Activated T-helper 9 cell treated with anti-CD3 and anti-CD28 coated beads, Interleukin-2, amount 50 U/mL, for 16 hours (primary cell): ENCODE measurements at places on chromosomes 6 and 20.

- no peak for DNase-seq
Observed at GRCh38 chr6:154257067-154257466, 99.5 kb downstream of the IPCEF1 start.

DNA sequence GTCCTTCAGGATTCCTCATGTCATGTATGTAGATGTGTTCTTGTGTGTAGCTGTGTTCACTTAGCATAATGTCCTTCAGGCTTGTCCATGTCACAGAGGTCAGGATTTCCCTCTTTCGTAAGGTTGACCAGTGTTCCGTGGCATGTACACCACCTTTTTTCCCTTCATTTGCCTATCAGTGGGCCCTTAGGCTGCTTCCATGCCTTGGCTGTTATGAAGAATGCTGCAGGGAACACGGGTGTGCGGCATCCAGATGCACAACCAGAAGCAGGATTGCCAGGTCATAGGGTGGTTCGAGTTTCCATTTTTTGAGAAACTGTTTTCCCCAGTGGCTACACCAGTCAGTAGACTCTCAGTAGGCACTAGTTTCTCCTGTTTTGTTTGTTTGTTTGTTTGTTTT, 29.2 kb downstream of the SYNDIG1 start:
- no peak for DNase-seq

DNA sequence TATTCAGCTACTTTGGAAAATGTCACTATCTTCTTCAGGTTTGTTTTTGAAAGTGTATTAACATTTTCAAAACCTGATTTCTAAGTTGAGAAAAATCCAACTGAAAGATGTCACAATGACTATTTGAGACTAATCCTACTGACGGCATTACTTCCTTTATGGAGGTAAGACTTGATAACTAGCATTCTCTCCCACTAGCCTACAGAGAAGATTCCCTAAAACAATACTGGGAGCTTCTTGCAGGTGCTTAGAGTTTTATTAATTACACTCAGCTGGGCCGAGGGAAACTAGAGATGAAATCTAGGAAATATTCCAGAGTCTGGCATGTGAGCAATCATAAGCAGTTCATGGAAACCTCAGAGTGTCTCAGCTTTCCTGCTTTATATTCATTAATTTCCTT, 114.0 kb downstream of the LCA5 start:
- no peak for DNase-seq

DNA sequence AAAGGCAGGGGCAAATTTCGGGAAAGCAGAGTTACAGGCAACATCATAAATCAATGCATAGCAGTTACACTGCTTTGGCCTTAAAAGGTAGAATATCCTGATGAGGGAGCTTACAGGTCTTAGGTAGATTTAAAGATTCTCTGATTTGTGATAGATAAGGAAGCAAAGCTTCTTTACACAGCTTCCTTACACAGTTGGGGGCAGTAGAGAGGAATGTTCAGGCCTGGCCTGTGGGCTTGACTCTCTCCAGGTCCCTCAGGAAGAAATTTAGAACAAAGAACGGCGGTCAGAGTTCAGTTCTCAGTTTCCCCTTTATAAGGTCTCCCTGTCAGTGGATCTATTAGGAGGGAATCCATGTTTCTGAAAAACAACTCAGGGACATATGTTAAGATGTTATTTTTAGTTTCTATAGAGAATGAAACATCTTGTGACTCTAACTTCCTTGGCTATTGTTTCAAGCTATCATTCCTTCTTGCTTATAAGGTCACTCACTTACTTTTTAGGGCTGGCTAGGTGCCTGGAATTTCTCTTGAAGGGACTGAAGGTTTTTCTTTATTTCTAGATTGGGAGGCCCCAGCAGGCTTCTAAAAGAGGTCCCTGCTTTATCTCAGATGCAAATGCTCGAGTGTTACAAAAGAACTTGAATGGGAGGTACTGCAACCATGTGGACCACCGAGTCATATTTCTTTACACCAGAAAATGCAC, 11.8 kb downstream of the HLA-B start:
- no peak for DNase-seq

DNA sequence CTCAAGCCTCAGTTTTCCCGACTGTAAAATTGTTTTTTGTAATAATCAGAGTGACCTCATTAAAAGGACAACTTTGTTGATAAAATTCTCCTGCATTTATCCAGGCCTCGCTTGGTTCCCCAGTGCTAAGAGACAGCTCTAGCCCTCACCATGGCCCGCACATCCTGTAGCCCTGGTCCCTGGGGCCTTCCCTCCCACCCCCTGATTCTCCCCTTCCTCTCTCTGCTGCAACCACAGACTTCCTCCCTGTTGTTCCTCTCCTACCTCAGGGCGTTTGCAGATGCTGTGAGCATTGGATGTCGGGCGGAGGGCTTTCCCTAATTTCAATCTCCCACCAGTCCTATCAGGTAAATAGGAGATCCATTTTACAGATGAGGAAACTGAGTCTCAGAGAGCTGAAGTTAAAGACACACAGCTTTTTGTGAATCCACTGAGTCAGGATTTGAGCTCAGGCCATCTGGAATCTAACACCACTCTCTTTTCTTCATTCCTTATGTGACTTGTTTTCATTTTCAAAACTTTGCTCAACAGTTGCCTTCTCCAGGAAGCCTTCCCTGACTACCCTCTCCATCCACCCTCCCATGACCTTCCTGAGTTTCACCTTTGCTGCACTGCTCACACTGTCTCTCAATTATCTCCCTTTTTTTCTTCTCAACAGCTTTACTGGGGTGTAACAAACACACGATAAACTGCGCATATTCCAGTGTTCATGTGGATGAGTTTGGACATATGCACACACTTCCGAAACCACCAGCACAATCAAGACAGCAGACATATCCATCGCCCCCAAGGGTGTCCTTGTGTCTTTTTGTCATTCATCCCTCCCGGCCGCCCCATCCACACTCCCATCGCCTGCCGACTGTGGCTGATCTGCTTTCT, 107.1 kb downstream of the CEBPB start:
- DNase-seq, result no peak

- no peak for DNase-seq
Observed at GRCh38 chr6:105607636-105608621, 205.0 kb upstream of the PREP start.

DNA sequence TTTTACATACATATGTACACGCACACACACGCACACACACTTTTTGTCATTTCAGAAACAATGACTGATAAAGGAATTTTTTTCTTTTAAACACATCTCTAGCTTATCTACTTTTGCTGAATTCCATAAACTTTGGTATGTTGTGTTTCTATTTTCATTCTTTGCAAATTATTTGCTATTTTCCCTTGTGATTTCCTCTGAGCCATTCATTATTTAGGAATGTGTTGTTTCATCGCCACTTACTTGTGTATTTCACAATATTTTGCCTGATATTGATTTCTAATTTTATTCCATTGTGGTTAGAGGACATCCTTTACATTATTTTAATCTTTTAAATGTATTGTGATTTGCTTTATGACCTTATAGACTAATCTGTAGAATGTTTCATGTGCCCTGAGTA, 23.6 kb upstream of the OR2J2 start:
- DNase-seq, result no peak

GRCh38 chr6:167506443-167507301, 181.8 kb downstream of the TTLL2 start:
- no peak for DNase-seq

- no peak for DNase-seq
Observed at GRCh38 chr6:44742828-44743372, 355.4 kb downstream of the CDC5L start.

GRCh38 chr20:60137657-60138245, 179.5 kb downstream of the CDH26 start:
- no peak for DNase-seq

DNA sequence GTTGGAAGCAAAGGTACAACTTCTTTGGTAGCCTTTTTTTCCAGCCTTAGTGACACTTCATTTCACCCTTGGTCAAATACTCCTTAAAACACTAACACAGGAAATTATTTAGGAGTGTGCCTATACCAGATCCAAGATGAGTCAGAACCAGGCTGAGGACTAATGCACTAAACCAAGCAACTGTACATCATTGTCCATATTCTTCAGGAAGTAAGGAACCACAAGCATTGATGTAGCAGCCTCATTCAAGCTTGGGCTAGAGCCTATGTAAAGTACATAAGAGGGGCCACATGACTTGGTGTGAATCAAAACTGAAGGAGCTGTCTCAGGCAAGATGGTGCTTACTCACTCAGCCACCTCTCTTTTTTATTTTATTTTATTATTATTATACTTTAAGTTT, 20.7 kb upstream of the ADGB start:
- DNase-seq, result no peak

DNA sequence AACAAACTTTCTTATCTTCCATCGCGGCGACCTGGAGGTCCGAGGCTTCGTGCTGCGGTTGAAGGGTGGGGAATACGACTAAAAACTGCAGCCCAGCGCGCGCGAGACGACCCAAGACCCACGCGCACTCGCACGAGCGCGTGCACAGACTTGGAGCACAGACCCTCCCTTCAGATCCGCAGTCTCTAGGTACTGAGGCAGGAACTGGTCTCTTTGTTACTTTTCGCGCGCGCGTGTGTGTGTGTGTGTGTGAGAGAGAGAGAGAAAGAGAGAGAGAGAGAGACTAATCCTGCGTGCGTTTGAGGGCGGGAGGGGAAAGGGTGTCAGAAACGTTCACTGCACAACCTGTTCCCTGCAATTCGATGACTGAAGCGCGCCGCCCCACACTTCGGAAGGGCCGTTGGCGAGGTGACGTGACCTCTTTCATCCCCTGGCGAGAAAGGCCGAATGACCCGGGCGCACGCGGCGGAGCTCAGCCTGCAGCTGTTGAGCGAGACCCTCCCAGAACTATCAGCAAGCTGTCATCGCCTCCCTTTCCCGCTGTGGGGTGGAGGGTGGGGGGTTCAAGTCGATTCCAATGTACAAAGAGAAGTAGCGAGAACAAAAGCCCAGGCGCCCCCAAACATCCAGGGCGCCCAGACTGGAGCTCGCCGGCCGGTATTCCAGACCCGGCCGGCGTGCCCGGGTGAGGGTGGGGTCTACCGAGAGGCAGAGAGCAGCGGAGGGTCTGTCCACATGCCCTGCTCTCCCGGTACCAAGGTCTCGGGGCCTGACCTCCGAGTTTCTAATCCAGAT, 1.5 kb upstream of the TUBB2B start:
- no peak for DNase-seq

- no peak for DNase-seq
Observed at GRCh38 chr20:50251992-50252511, 61.4 kb downstream of the CEBPB start.

DNA sequence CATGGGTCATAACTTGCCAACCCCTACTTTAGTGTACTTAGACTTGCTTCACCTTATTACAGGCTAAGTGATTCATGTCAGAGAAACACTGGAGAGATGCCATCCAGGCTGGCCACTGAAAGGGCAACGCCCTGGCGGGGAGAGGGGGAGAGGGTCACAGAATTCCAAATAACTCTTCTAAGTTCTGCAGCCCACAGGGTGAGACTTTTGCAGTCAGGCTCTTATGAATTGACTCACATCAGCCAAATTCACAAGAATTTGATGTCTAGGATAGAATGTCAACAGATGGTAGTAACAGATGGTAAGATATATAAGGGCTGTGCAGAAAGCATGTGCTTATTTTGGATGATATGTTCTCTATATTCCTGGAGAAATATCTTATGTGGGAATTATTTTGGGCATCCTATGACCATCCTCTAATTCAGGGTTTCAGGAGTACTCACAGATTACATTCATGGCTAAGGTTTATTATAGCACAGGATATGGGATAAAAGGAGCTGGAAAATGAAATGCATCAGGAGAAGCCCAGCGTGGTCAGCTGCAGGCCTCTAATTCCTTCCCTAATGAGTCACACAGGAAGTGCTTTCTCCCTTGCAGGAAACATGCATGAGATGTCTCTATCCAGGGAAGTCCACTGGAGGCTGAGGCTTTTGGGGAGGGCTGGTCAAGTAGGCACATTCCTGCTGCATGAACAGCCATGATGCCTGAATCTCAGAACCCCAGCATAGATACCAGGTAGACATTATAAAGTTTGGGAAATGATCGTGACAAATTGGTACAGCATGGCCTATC, 58.7 kb upstream of the RIN2 start:
- no peak for DNase-seq

GRCh38 chr6:15076565-15076964, 169.3 kb upstream of the JARID2 start:
- no peak for DNase-seq

DNA sequence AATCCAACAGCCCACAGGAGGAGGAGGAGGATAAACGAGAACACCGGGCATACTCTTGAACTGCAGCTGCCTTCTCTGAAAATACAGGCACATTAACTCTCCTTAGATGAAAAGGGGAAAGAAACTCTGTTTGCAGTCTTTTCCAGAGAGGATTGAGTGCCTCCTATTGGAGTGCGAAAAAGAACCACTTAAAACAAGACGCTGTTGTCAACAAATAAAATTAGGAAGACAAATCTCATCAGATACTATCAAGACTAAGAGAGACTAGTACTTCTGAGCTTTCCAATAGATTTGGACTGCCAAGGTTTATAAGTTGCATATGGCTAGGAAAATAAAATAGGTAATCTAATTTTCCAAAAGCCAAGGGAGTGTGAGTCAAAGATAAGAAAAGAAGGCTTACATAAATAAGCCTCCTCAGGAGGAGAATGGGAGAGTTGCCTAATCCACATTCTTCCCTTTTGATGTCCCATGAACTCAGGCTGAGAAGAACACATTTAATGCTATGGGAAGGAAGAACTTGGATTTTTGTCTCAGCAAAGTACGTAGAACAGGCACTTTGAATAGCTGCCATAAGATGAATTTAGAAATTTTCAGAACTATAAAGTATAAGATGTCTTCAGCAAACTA, 154.7 kb downstream of the ARHGAP18 start:
- DNase-seq, result no peak

GRCh38 chr20:22466447-22467171, 117.8 kb downstream of the FOXA2 start:
- DNase-seq, result no peak

GRCh38 chr6:82080767-82081166, 166.8 kb downstream of the IBTK start:
- no peak for DNase-seq

DNA sequence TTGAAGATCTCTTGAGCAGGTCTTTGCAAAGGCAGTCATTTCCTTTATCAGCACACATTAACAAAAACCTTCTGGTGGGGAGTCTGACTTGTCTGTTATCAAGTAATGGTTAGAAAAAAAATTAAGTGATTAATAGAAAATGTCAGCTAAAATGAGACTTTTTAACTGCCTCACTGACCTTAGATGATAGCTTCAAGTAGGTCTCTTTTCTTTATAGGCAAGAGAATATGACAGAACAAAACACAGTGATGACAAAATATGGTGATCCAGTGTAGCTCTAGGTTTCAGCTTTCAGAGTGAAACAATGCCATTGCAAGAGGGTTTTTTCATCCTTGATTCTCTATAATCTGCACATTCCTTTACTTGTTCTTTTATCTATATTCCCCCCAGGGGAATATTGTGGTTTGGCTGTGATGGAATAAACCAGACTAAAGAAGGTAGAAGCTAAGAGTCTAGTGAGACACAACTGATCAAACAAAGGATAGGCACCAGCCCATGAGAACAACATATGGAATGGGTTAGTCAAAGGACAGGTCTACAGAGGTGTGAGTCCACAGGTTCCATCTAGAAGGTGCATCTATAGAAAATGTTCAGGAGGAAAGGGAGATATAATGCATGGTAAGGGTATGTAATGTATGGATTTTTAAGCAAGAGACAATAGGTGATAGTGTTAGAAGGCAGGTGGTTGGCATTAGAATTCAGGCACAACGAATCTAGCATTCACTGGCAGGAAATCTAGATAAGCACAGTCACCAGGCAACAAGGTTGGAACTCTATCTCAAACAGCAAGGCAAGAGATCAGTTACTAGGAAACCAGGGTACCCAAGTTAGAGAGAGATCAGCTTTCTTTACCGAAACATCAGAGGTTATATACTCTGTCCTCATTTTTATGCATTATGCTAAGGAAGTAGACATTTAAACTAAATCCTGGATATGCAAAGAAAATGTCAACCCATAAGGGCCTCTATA, 228.9 kb upstream of the SMLR1 start:
- DNase-seq, result no peak
